ELF-1 (cell line): ENCODE measurements at places on chromosomes 16 and 17.

GRCh38 chr17:74779948-74780400, 3.8 kb upstream of the NAT9 start:
- no peak for DNase-seq

DNA sequence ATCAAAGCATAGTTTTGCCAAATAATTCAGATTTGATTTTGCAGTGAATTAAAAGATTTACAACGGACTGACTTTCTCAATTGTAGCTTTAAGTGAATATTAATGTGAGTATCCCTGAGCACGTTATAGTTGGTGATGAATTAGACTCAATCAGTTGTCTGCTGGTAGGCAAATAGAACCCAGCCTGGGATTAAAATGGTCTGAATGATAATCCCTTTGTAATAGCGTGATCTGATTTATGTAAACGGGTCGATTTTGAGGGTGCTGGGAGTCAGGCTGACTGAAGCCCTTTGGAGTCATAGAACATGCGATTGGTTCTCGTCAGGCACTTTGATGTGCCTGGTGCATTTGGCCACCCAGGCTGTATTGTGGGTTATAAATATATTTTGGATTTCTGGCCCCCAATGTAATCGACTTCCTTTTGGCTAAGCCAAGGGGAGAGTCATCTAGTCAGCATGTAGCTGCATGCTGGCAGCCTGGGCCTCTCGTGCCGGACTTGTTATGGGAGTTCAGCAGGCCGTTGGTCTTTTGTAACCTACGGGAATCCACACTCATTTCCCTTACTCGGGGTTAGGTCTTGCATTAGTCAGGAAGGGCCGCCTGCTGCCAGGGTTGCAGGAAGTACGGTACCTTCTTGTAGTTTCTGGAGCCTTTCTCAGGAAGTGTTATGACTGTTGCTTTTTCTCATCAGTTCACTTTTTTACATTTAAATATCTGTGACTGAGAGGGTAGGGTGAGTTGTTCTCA, 5.4 kb downstream of the PGS1 start:
- peak; percentile 54 for DNase-seq

DNA sequence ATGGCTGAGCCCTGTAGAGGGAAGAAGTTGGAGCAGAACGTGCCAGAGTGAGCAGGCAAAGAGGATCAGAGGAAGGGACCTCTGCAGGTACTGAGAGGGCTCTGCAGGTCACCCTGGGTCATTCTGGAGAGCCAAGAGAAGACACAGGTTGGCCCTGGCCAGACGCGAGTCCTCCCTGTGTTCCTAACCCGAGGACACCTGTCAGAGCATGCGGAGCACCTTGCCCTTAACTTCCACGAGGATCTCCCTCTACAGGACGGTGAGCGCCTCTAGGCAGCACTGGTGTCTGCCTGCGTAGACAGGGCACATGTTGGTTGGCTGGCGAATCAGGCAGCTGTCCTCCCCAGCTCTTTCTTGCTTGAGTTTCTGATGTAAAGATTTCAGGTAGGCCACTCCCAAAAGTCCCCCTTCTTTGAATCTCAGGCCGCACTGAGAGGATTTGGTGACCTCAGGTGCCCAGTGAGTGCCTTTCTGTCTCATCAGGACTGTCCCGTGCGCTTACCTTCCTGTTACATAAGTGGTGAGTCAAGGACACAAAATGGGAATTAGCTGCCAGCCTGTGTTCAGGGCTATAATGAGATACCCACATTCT, 45.3 kb downstream of the MPRIP start:
- no peak for DNase-seq

DNA sequence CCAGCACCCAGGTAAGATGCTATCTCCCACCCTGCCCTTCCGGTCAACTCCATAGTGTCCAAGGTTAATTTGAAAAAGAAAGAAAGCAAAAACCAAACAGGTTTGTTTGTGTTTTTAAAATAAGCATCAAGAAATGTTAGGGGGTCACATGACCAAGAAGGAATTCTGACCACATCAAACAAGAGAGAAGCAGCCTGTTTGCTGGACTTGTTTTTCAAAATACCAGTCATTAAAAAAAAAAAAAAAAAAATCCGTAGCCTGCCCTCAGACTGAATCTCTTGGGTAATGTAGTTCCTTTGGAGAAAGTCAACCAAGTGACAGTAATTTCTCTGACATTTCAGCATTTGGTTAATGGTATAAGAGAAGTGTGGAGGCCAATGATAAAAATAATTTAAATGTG, 38.4 kb downstream of the HNF1B start:
- no peak for DNase-seq

DNA sequence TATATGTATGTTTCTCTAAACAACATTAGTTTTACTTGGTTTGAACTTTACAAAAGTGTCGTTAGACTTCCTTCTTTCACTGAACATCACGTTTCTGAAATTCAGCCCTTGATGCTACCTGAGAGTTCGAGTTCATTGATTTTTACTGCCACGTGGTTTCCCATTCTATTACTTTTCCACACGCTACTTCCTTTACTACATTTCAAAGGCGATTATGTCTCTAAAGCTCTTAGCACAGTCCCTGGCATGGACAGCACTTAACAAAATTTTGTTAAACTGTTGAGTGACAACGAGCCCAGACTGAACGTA, 15.9 kb upstream of the ARHGAP17 start:
- DNase-seq = no peak

GRCh38 chr16:15854906-15855703, 1.7 kb downstream of the MYH11 start:
- DNase-seq = no peak

DNA sequence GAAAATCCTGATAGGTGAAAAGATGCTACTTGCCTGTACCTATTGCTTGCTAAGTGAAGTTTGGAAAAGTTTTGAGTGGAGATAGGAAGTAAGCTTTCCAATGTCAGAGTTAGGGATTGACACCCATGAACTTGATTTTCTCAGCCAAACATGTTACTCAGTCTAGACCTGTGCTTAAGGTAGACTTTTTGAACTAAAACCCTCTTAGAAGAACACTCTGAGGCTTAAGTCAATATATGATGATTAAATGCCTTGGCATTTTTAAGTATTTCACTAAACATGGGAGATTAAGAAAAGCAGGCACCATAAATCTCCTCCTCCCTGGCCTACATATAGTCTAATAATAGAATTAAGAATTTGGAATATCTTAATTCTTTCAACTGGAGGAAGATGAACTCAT, 785.6 kb upstream of the SOX9 start:
- no peak for DNase-seq

- no peak for DNase-seq
Measured at GRCh38 chr17:82384051-82384729, 12.6 kb downstream of the UTS2R start.

- no peak for DNase-seq
Measured at GRCh38 chr16:26212599-26212998, 520.8 kb downstream of the HS3ST4 start.

- DNase-seq = no peak
Measured at GRCh38 chr16:61045931-61046330, 990.3 kb downstream of the CDH8 start.

GRCh38 chr16:11605891-11606290, 19.2 kb upstream of the LITAF start:
- DNase-seq = no peak

- no peak for DNase-seq
Measured at GRCh38 chr16:67803894-67804293, 2.5 kb downstream of the RANBP10 start.

DNA sequence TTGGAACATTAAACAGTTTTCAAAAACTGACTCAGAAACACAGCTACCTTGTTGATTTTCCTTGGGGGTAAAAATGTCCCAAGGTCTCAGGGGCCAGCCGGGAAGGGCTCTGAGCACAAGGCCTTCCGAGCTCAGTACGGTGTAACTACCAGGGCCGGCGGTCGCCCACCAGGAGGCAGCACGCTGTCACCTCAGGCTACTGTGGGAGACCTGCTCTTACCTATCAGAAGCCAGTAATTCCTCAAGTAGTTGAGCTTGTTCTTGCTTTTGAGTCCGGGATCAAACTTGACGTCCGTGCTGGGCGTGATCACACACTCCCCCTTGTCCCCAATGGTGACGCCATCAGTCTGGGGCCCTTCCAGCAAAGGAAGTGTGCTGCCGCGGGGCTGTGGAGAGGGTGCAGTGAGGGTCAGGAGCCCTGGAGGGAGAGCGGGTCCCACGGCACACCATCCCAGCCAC, 43.4 kb upstream of the ICAM2 start:
- DNase-seq = peak; percentile 87

DNA sequence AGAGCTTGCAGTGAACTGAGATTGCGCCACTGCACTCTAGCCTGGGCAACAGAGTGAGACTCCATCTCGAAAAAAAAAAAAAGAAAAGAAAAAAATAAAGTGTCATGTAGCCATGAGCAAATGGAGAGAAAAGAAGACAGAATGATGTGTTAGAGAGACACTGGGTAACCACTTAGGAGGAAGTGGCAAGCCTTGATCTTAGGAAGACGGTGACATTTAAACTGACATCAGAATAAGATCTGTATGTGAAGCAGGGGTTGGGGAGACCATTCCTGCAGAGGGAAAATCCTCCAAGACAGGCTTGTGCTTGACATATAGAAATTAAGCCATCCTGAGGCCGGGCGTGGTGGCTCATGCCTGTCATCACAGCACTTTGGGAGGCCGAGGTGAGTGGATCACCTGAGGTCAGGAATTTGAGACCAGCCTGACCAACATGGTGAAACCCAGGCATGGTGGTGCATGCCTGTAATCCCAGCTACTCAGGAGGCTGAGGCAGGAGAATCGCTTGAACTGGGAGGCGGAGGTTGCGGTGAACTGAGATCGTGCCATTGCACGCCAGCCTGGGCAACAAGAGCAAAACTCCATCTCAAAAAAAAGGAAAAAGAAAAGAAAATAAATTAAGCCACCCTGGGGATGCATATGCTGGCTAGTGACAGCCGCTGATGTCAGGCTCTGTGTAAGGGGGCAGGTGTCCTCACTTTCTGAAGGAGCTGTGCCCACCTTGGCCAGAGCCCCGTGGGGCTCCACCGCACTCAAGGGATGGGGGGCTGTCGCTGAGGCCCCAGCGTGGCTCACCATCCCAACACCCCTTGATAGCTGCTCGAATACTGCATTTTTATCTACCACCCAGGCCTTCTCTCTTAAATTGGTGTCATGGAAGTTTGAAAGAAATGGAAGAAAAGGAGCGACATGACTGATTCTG, 13.1 kb upstream of the CYB5B start:
- DNase-seq = no peak
